ENCODE measurements at places on chromosomes 4 and X.

- DNase-seq = no peak
These were observed 11.2 kb upstream of the SPARCL1 start for GRCh38 chr4:87540146-87541058.

DNA sequence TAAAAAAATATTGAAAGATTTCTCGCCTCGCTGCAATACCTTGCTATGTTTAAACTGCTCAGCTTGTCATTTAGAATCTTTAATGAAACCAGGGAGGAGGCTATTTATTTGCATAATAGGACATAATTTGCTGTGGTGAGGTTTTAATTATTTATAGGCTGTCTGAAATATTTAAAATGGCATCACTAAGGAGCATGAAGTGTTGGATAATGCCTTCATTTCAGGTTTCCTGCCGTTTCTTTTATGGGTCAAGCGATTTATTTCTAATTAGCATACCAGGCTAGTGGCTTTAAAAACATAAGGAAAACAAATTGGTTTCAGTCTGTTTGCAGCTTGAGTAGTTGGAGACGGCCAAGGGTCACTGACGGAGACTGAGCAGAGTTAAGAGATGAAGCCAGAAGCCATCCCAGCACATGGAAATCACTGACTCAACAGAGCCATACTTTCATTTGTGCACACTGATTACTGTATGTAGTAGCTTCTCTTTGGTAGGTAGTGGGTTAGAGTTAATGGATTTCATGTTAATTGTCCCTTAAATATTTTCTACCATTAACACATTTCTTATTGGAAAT, 1962.4 kb upstream of the TENM3 start:
- no peak for DNase-seq

DNA sequence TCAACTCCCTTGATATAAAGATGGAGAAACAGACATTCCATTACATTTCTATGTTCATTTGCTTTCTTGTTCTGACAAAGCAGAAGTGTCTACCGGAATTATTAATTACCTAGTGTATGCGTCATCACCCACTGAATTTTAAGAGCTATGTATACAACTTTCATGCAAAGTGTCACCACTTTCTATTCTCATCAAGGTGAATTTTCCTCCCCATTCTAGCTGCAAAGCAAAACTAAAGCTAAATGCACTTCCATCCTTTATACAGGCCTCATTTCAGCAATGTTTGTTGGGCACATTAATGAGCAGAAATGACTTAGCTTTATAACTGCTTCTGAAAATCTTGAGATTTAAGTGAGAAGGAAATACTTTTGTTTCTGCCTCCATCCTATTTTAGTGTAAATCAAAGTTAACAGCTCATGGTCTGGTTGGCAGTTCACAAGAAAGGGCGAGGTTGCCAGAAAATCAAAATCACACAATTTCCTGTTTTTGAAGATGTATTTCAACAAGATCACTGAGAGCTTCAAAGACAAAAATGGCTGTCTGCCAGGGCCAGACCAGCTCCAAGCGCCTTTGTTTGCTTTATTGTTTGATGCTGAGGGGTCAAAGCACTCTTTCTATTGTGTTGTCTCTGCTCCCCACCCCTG, 7.2 kb upstream of the FAM9C start:
- DNase-seq = no peak

DNA sequence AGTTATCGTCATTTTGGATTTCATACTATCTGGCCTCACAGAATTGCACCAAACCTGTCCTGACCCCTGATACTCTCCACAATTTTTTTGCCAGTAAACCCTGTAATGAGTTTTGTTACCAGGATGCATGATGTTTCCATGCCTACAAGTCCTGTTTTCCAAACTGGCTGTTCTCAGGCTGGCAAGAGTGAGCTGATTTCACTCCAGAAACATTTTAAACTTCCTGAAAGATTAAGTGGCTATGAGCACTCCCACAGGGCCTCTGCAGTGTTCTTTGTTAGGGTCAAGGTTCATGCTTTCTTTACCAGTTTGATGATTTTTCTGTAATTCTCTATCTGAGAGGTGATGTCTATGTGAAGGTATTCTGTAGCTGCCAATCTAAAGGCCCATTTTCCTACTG, 31.7 kb upstream of the PDLIM3 start:
- no peak for DNase-seq

DNA sequence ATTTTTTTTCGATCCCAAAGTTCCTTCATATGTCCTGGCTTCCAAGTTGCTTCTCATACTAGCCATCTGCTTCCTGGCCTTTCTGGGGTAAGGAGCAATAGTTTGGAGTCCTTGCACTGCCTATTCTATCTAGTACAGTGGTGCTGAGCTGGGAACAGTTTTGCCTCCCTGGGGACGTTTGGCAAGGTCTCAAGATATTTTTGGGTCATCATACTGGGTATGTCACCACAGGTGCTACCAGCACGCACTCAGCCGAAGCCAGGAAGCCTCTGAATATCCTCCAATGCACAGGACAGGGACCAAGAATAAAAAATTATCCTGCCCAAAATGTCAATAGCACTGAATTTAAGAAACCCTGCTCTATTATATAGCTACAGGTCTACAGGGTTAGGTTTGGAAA, 35.4 kb upstream of the TMSB15B start:
- no peak for DNase-seq

- no peak for DNase-seq
These were observed 29.8 kb upstream of the IRAK1 start for GRCh38 chrX:154049209-154050112.

- no peak for DNase-seq
These were observed 26.7 kb upstream of the FGFR3 start for GRCh38 chr4:1766106-1767060.

DNA sequence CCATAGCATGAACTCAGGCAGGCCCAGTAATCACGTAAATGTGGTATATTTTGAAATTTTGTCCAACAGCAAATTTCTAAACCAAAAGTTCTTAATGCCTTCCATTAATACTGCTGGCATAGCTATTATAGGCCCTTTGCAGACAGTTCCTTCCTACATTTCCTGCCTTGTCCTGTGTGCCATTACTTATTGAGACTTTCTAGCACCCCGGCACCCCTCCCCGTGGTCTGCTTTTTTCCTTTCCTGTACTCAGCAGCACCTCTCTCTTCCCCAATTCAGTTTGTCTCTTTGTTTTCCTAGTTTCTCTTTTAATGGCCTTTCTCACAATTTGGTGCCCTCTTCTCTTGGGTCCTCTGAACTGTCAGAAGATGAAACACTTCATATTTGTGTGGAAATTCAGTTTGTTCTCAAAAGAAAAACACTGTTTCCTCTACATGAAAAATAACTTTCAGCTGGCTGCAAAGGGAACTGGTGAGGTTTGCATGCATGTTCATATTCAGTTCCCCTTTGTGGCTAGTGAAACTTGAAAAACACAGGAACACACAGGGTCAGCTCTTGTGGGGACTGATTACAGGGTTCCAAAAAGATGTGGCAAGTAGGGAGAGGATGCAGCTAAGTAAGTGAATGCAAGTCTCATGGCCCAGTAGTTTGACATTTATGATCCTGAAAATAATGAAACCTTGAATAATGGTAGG, 17.1 kb downstream of the GPR34 start:
- DNase-seq = no peak

DNA sequence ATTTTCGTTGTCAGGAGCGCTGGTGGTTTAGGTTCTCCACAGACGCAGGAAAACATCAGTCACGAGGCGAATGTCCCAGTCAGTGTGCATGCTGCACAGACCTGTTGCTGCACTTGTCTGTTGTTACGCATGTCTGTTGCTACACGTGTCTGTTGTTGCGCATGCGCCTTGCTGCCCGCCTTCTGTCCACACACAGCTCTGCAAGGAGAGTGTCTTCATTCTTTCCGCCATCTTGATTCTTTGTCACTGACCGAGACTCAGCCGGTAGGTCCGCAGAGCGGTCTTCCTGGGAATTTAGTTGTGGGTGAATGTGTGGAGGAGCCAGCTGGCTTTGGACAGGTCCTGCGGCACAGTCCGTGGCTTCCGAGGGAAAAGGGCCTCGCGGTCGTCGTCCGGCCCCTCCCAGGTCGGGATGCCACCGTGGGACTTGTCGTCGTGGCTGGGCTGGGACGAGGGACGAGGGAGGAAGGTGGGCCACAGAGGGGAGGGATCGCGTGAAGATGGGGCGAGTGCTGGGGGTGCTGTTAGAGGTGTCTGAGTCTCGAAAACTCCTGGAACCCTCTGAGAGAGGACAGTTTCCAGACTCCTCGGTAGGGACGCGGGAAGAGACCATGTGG, at the start of gene PAGE2B:
Gene PAGE2B (plus strand): TSS at position 180 of the 617 bp plus-strand sequence. CDS start 1,012 bp downstream, outside the sequence.
- DNase-seq = no peak

- no peak for DNase-seq
These were observed 2267.9 kb upstream of the AGA start for GRCh38 chr4:179709961-179710624.

- no peak for DNase-seq
These were observed 23.0 kb upstream of the RADX start for GRCh38 chrX:106588801-106589200.

GRCh38 chrX:48683411-48683982, at the start of gene WAS:
TSS of gene WAS (plus strand) at chrX:48683799. CDS start at chrX:48683854, 55 bp downstream.
- DNase-seq = peak; percentile 28

DNA sequence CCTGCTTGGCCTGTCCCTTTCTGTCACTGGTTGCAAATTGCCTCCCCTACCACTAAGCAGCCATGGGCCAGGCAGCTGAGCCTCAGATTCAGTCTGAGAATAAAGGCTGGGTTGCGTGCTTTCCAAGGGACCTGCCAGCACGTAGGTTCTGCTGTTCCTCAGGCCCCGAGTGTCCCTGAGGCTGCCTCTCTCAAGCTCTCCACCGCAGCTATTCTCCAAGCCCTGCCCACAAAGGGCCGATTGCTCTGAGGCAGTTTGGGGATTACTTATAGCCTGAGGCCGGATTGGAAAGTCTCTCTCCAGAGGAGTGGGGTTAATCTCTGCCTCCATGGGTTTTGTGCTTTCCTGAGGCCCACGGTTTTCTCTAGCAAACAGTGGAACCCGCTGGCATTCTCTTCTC, 590.7 kb downstream of the BCOR start:
- no peak for DNase-seq

GRCh38 chrX:57915680-57916079, 5.4 kb upstream of the ZXDA start:
- no peak for DNase-seq

- DNase-seq = no peak
These were observed 15.9 kb downstream of the RTL9 start for GRCh38 chrX:110374559-110374958.

DNA sequence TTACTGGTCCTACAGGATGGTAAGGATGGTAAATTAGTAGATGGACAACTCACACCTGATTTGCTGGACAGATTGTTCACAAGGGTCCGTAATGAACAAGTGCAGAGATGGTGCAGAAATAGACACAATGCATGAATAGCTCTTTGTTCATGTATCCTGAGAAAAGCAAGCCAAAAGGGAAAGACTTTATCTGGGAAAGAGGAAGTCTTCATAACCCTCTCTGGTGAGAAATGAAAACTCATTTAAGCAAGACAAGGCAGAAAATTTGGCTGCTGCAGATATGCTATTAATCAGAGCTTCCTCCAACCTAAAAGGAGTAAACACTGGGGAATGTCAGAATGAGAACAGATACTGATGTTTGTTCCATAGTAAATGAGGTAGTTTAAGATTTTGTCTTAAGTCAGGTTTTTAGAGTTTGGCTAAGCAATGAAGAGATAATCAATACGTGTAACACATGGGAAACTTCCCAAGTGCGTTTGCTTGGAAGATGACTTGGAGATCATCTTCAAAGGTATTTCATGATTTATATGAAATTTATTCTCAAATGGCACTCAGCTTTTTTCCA, 152.4 kb upstream of the BMPR1B start:
- DNase-seq = no peak

DNA sequence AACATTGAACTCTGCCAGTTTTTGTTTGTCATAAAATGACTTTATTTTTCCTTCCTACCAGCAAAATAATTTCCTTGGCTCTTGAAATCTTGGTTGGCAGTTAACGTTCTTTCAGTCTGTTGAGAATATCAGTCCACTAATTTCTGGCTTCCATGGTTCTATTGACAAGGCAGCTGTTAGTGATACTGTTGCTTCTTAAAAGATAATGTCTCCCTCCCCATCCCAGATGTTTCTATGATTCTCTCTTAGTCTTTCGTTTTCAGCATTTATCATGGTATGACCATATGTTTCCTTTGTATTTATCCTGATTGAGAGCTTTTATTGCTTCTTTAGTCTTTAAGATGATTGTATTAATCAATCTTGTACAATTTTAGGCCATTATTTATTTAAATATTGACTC, 81.1 kb upstream of the STK26 start:
- DNase-seq = no peak

DNA sequence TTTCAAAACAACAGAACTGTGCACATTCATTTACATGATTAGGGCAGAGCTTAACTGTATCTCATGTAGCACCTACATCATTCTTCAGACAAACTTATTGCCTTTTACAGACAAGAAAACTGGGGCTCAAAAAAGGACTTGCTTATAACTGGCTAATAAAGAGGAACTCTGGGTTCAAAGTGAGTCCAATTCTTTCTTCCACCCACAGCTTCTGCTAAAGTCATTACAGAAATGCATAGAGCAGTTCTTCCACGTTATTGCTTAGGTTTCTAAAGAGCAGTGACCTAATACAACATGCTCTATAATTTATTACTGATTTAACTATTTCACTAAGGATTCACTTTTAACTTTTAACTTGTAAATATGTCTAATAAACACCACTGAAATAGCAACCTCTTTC, 60.6 kb downstream of the ELOVL6 start:
- DNase-seq = no peak

DNA sequence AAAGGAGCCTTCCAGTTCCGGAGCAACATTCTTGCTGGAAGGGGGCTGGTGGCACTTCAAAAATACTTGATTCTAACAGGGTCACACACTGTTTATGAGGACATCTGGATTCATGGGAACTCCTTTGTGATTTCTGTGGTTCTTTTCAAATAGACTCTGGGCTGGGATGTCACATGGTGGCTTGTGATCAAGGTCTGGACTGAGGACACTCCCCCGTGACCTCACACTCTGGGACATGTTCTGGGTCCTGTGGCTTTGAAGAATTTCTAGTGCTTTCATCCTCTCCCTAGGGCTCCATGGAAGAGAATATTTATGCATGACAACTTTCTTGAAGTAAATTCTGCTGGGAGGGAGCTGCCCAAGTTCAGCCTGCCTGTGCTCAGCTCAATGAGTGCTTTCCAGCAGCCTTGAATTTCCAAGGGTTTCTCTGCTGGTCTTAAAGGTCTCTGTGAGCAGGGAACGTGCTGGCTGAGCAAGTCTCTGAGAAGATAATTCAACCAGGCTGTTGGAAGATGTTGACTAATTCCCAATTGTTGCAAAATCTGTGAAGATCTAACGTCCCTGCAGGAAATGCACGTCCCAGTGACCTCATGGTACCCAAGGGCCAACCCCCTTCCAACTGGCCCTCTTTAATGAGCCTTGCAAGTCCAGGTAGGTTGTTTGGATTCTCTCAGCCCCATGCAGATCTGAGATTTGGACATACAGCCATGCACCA, 36.3 kb downstream of the GPR143 start:
- no peak for DNase-seq

Measured in activated naive CD4-positive, alpha-beta T cell treated with anti-CD3 and anti-CD28 coated beads, Interleukin-2, amount 50 U/mL, for 72 hours (primary cell).